DMS79 treated with DMSO at 0.1 percent for 48 hours (cell line): ENCODE measurements at places on chromosomes 3 and 15.
A peak's percentile ranks its signal among the peaks of the same experiment; 100 is the strongest.

DNA sequence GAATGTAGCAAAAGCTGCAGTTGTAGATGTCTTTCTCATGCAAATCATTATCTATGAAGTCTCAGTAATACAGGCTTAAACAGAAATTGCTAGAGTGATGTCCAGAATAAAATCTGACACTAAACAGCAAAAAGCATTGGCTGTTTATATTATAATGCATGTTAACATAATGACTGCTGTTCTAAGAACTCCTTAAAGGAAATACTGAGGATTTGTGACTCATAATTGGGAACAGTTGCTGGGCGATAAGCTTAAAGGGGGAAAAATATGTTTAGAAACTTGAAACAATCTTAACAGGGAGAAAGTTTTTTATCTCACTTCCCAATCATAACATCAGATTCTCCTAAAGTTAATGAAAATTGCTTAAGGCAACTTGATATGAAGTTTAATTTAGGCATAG, 17.5 kb downstream of the TIPARP start:
- DNase-seq: no peak

GRCh38 chr3:40178012-40178594, 131.4 kb upstream of the EIF1B start:
- no peak for DNase-seq

DNA sequence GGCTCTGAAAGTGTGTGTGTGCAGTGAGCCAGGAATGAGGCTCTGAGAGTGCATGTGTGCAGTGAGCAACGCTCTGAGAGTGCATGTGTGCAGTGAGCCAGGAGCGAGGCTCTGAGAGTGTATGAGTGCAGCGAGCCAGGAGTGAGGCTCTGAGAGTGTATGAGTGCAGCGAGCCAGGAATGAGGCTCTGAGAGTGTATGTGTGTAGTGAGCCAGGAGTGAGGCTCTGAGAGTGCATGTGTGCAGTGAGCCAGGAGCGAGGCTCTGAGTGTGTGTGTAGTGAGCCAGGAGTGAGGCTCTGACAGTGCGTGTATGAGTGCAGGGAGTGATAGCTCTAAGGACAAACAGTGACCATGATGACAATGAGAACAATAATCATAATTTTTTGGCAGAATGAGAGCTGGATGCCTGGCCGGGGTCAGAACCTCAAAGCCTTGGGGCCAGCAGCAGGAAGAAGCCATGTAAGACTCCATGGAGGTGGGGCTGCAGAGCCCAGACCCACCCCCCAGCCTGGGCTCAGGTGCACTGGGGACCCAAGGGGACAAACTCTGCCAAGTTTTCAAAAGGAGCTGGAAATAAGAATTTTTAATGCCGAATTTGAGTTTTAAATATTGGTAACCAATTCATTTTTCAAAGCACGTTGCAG, 85.7 kb upstream of the PRR20G start:
- DNase-seq: peak; percentile 50

- no peak for DNase-seq
Observed at GRCh38 chr3:63015614-63016309, 140.5 kb upstream of the CADPS start.

- DNase-seq: no peak
Observed at GRCh38 chr3:46693892-46694226, 380 bp upstream of the ALS2CL start.

DNA sequence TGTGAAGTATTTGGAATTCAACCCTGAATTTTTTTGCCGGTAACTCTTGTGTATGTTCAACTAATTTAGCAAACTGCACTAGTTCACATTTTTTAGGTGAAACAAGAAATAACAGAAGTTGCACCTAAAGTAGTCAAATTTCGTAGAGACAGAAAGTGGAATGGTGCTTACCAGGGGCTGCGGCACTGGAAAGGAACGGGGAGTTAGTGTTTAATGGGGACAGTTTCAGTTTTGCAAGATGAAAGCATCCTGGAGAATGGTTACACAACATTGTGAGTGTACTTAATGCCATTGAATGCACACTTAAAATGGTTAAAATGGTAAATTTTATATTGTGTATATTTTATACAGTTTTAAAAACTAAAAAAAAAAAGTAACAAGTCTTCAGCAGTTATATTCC, 27.4 kb downstream of the PPARG start:
- no peak for DNase-seq

DNA sequence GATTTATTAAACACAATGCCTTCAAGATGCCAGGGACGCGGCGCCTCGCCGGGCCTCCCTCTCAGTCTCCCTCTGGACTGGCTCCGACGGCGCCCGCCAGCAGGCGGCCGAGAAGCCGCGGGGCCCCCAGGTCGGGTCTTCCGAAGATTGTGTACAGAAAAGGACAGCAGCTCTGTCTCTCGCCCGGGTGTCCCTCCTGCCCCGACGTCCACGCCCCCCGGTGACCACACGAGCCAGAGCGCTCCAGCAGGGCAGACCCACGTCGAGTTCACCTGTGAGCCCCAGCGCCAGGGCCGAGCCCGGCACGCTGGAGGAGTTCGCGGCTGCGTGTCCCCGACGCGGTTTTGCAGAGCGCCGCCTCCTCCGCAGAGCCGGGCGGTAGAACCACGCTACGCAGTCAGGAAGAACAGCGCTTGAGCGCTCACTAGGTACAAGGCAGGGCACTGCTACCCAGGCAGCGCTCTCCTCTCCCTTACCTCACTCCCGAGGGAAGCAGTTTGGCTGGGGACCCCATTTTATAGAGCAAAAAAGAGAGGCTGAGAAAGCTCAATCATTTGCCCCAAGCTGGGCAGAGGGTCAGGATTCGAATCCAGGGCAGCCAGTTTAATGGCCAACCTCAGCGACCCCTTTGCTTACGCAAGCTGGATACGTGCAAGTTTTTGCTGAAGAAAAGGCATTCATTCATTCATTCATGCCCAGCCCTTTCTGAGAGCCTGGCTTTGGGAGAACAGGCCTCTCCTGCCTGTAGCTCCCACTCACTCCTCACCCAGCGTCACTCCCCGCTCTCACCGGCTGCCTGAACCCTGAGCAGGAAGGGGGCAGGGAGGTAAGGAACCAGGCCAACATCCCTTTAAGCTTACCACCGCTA, 3.0 kb upstream of the TLE3 start:
- DNase-seq: peak; percentile 31

GRCh38 chr15:79051029-79051428, 39.6 kb downstream of the RASGRF1 start:
- no peak for DNase-seq

DNA sequence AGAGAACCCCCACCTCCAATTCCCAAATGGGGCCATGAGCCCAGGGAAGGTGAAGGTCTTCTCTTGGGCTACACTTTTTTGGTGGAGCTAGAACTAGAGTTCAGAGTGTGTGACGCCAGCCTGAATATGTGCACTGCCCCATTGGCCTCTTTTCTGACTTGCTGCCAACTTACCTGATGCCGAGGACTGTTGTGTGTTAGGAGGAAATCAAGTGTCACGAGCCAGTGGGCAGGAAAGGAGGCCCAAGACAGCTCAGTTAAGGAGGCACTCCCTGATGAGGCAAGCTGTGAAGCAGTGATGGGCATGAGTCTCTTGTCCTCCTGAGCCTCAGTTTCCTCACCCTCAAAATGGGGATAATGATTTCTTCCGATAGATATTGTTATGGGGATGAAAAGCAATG, 107.8 kb downstream of the ANP32A start:
- no peak for DNase-seq

GRCh38 chr15:67556976-67557570, 14.6 kb downstream of the MAP2K5 start:
- no peak for DNase-seq

DNA sequence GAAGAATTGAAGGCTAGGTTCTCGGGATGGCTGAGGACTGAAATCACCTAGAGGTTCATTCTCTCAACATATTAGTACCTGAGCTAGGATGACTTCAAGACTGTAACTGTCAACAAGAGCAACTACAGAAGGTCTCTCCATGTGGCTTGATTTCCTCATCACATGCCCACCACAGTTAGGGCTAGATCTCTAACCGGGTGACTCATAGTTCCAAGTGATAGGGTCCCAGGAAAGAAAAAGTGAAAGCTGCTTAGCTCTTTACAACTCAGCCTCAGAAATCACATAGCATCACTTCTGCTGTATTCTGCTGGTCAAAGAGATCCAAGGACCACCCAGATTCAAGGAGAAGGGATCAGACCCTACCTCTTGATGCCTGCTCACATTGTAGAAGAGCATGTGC, 165.4 kb upstream of the AGTR1 start:
- no peak for DNase-seq

DNA sequence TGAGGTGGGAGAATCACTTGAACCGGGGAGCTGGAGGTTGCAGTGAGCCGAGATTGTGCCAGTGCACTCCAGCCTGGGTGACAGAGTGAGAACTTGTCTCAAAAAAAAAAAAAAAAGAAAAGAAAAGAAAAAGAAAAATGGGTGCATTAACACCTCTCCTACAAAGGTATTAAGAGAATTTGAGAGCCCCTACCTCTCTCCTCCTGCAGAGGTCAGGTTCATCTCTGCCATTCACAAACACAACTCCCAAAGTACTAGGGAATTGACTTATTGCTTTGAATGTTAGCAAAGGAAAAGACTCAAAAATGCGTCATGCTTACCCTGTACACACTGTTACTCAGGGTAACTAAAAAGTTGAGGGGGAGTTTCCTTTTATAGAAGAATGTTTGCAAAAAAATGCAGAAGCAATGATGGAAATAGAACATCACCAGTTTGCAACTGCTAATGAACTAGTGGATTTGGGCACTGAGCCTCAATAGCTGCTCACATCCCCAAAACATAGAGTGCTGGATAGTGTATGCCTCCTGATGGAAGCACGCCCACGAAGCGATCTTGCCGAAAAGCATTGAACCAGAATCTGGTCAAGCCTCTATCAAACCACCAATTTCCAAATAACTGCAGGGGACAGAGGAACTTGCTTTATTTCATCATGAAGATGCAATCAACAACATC, 15.5 kb upstream of the LYZL4 start:
- no peak for DNase-seq
